Pancreas (tissue), 10 donors: ENCODE measurements at places on chromosomes 1 and 21. TPM values are rescaled to one million over a fixed set of nuclear protein-coding genes. Genes with fewer than 3 reads are reported as not detected.

The SDC3 gene
- total RNA-seq, result 13.7 TPM

The LIX1L gene
- total RNA-seq, result 4.4 TPM

The FCGR3A gene
- total RNA-seq, result 23.1 TPM

- peaks cover 5% of the 10 kb centered on the region for H3K4me1 ChIP-seq
- no peak overlapping the region for H3K27ac ChIP-seq
- H3K36me3 ChIP-seq, result no peaks in the 10 kb centered on the region
- no peaks in the 10 kb centered on the region for H3K27me3 ChIP-seq
- H3K4me3 ChIP-seq, result no peak overlapping the region
Measured at GRCh38 chr1:235404190-235404589, 37.0 kb downstream of the TBCE start.

DNA sequence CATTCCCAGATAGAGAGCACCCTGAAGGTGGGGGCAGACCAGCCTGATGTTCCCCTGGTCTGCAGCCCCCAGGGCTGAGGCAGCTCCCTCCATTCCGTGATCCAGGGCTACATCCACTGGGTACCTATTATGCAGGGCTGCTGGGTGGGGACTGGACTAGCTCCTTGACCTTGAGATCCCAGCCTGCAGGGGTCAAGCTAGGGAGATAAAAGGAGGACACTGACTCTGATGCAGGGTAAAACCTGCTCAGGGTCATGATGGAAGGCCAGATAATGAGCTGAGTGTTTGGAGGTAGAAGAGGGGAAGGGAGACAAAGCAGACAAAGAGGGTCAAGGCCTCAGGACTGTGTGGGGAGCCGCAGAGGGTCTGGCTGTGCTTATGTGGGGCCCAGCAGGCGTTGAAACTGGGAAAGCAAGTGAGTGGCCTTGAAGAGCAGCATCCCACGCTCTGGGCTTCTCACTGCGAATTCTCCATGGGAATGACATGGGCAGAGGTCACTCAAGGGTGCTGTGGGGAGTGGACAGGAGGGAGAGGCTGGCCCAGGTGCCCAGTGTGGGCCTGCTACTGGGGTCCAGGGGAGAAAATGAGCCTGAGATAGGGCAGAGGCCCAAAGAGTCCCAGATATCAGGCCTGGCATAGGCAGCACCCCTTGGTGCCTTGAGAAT, 9.7 kb downstream of the FOXO6 start:
- no peaks in the 10 kb centered on the region for H3K36me3 ChIP-seq
- peaks cover 13% of the 10 kb centered on the region for H3K4me1 ChIP-seq
- no peak overlapping the region for H3K27ac ChIP-seq
- no peak for DNase-seq
- H3K27me3 ChIP-seq, result no peaks in the 10 kb centered on the region

GRCh38 chr1:39250460-39251240, 46.2 kb downstream of the MACF1 start:
- H3K27me3 ChIP-seq, result no peaks in the 10 kb centered on the region
- peaks cover 13% of the 10 kb centered on the region for H3K4me1 ChIP-seq
- no peak overlapping the region for H3K4me3 ChIP-seq
- H3K36me3 ChIP-seq, result peaks cover 13% of the 10 kb centered on the region
- DNase-seq, result no peak

The C1orf35 gene
- total RNA-seq, result 6.6 TPM

DNA sequence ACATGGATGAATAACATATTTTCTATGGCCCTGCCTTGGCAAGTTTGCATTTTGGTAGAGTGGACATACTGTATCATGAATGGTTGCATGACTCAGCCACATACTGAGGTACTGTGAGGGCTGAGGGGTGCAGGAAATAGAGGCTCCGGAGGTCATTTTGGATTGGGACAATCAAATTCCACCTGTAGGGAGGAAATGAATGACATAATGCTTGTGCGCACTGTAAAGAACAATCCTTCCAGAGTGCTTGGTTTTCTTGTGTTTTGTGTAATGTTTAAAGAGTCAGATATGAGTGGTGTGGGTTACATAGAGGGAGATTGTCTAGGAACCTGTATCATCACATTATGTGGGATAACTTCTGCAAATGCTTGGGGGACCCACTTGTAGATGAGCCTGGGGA, 329.9 kb upstream of the PROX1 start:
- no peaks in the 10 kb centered on the region for H3K36me3 ChIP-seq
- H3K27ac ChIP-seq, result no peak overlapping the region
- H3K4me1 ChIP-seq, result no peaks in the 10 kb centered on the region
- no peak for DNase-seq
- no peak overlapping the region for H3K4me3 ChIP-seq

- peak; percentile 5 for DNase-seq
- H3K4me3 ChIP-seq, result no peak overlapping the region
- H3K4me1 ChIP-seq, result no peaks in the 10 kb centered on the region
- peaks cover 4% of the 10 kb centered on the region for H3K27me3 ChIP-seq
- no peaks in the 10 kb centered on the region for H3K36me3 ChIP-seq
- H3K27ac ChIP-seq, result no peak overlapping the region
Measured at GRCh38 chr1:208475951-208476845, 232.0 kb upstream of the PLXNA2 start.

DNA sequence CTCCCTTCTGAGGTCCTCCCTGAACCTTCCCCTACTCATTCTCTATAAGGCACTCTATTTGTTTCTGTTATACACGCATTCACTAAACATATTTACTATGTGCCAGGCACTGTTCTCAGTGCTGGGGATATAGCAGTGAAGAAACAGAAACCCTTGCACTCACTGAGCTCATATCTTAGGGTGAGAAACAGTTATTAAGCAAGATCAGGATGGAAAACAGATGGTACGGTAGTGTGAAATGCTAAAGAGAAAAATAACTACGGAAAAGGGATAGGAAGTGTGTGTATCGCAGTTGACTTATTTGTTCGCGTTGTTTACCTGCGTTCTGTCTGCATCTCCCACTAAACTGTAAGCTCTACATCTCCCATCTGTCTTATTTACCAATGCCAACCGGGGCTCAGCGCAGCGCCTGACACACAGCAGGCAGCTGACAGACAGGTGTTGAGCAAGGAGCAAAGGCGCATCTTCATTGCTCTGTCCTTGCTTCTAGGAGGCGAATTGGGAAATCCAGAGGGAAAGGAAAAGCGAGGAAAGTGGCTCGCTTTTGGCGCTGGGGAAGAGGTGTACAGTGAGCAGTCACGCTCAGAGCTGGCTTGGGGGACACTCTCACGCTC, 572 bp downstream of the CYB5RL start:
- peak overlapping the region; percentile 65 for H3K4me3 ChIP-seq
- H3K27me3 ChIP-seq, result no peaks in the 10 kb centered on the region
- DNase-seq, result no peak

- H3K4me3 ChIP-seq, result no peak overlapping the region
- H3K4me1 ChIP-seq, result no peaks in the 10 kb centered on the region
- H3K27ac ChIP-seq, result no peak overlapping the region
- H3K36me3 ChIP-seq, result no peaks in the 10 kb centered on the region
- no peak for DNase-seq
Measured at GRCh38 chr1:101781201-101781831, 215.4 kb downstream of the OLFM3 start.

The RNU1-2 gene
- 957 TPM for total RNA-seq

GRCh38 chr1:12095452-12096263, 32.6 kb downstream of the TNFRSF8 start:
- no peak overlapping the region for H3K27ac ChIP-seq
- H3K36me3 ChIP-seq, result no peaks in the 10 kb centered on the region
- DNase-seq, result no peak
- no peaks in the 10 kb centered on the region for H3K4me1 ChIP-seq
- H3K27me3 ChIP-seq, result no peaks in the 10 kb centered on the region
- H3K4me3 ChIP-seq, result no peak overlapping the region

The TEDDM1 gene
- total RNA-seq, result not detected

GRCh38 chr21:32382108-32382644, 10.6 kb downstream of the URB1 start:
- DNase-seq, result no peak
- H3K27me3 ChIP-seq, result no peaks in the 10 kb centered on the region
- H3K27ac ChIP-seq, result no peak overlapping the region
- H3K36me3 ChIP-seq, result peaks cover 17% of the 10 kb centered on the region

DNA sequence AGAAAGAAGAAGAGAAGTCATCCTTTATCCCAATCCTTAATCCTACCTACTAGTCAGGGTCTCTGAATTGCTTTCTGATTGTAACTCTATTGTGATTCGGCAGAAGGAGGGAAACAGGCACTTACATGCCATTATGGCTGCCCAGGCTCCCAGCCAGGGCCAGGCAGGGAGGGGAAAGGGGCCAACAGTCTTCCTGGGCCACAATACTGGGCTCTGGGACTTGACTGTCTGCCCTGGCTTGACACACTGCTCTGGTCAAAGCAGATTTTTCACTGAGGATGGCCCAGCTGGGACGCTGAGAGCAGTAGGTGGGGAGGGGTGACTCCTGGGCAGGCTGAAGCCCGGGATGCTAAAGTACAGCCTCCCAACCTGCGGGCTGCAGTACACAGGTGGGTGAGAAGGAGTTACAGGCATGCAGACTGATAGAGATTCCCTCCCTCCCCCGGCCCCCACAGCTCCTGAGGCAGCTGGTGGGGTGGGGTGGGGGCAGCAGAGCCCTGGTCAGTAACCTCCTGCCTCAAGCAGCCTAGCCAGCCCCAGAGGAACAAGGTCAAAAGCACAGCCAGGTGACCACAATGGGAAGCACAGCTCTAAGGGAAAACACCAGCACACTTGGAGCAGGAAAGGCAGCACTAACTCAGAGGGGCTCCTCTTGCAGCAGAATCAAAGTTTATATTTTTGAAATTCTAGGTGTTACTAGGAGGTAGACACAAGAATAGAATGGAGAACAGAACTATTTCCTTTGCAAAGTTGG, 25.3 kb downstream of the KCND3 start:
- no peaks in the 10 kb centered on the region for H3K4me1 ChIP-seq
- H3K27ac ChIP-seq, result no peak overlapping the region
- no peaks in the 10 kb centered on the region for H3K27me3 ChIP-seq

GRCh38 chr1:212685429-212685828, 14.2 kb downstream of the BATF3 start:
- no peaks in the 10 kb centered on the region for H3K36me3 ChIP-seq
- no peaks in the 10 kb centered on the region for H3K27me3 ChIP-seq
- no peaks in the 10 kb centered on the region for H3K4me1 ChIP-seq
- H3K27ac ChIP-seq, result no peak overlapping the region
- no peak overlapping the region for H3K4me3 ChIP-seq
- no peak for DNase-seq

The ST6GALNAC3 gene
- total RNA-seq, result 2.0 TPM

The FMO1 gene
- total RNA-seq, result 5.4 TPM

DNA sequence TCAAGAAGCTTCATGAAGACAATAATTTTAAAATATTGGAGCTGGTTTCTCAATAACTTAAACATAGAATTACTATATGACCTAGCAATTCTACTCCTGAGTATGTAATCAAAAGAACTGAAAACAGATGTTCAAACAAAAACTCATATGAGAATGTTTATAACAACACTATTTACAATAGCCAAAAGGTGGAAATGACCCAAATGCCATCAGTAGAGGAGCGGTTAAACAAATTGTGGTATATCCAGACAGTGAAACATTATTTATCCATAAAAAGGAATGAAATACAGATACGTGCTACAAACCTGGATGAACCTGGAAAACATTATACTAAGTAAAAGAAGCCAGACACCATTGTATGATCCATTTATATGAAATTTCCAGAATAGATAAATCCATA, 62.8 kb upstream of the UBE2U start:
- no peaks in the 10 kb centered on the region for H3K4me1 ChIP-seq
- H3K36me3 ChIP-seq, result no peaks in the 10 kb centered on the region
- no peak overlapping the region for H3K4me3 ChIP-seq
- H3K27me3 ChIP-seq, result no peaks in the 10 kb centered on the region
- no peak for DNase-seq

DNA sequence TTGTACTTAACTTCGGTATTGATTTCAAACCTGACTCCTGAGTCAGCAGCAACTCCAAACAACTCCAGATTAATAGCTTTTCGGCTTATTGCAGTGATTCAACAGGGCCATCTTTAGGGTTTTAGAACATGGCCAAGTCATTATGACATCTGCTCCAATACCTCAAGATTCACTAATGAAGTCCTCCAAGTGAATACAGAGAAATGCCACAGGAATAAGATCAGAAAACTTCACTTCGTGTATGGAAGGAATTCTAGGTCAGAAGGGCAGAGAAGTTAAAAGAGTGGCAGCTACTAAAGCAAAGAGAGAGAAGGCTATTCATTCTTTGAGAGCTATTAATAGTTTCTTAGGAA, 7.6 kb upstream of the C1orf116 start:
- H3K36me3 ChIP-seq, result no peaks in the 10 kb centered on the region
- H3K4me1 ChIP-seq, result peaks cover 12% of the 10 kb centered on the region
- no peak for DNase-seq

DNA sequence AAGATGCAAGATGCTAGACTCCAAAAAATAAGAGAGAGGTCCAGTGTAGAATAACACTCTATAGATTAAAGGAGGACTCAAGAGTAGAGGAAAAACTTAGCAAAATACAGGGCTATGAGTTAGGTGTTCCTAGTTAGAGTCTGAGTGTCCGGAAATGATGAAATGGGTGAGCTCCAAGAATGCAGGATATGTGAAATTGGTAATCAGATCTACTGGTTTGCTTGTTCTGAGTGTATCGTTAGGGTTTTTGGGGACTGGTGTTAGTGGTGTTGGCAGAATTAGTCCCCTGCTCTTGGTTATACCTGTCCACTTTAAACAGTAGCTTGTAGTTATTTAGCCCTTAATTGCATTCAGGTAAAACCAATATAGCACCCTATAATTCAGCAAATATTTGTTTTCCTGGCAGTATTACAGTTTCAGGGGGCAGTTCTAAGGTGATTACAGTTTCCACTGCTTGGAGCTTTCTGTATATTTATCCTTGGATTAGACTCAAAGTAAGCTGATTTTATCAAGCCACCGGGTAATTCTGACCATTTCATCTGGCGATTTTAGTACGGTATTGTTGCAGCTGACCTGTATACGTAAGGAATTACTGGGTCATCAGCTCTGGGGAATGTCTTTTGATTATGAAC, 332.7 kb downstream of the CHRM3 start:
- no peak overlapping the region for H3K4me3 ChIP-seq
- H3K27me3 ChIP-seq, result no peaks in the 10 kb centered on the region
- no peak overlapping the region for H3K27ac ChIP-seq
- no peak for DNase-seq

GRCh38 chr1:53606651-53607051, 132.3 kb downstream of the GLIS1 start:
- H3K27ac ChIP-seq, result no peak overlapping the region
- no peak for DNase-seq
- no peaks in the 10 kb centered on the region for H3K4me1 ChIP-seq
- no peaks in the 10 kb centered on the region for H3K36me3 ChIP-seq
- H3K4me3 ChIP-seq, result no peak overlapping the region

DNA sequence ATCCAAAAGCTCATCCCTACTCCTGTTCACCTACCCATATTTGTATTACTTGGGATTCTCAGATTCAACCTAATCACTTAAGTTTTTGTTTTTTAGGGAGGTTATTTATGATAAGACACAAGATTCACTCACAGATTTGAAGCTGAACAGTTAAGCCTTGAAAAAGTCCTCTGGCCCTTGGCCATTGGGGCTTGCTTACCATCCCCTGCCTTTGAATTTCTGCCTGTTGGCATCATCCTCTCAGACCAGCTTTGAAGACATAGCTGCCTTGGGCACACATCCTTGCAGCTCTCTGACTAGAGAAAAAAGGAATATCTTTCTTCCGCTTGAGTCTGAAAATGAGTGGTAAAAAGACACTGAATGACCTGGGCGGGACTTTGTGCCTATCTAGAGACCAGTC, 41.8 kb upstream of the RALGPS2 start:
- DNase-seq, result no peak
- no peak overlapping the region for H3K27ac ChIP-seq
- no peaks in the 10 kb centered on the region for H3K27me3 ChIP-seq
- H3K4me1 ChIP-seq, result no peaks in the 10 kb centered on the region
- no peaks in the 10 kb centered on the region for H3K36me3 ChIP-seq

The VAMP4 gene
- 6.7 TPM for total RNA-seq

The TRPM2 gene
- 8.7 TPM for total RNA-seq
